ENCODE measurements at places on chromosomes 2 and 18.

- no peak for DNase-seq
Observed at GRCh38 chr2:154849482-154849881, 151.0 kb downstream of the KCNJ3 start.

- no peak for DNase-seq
Observed at GRCh38 chr2:123144082-123144481, 881.0 kb upstream of the CNTNAP5 start.

GRCh38 chr2:99403524-99403923 lies 66.3 kb downstream of the EIF5B start:
- no peak for DNase-seq

DNA sequence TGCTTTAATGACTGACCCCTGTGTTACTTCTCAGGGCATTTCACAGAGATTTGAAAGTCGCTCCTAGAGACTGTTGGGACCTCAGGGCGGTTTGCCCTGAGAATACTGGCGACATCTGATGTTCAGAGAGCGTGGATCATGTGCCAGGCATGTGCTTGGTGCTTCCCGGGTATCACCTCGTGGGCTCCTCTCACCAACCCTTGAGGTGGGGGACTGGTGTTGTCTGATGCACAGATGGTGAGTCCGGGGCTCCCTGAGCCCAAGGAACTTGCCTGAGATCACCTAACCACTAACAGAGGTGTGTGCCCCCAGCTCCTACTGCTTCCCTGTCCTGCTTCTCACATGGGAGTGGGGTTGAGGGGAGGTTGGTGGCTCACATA lies 16.2 kb downstream of the ATOH8 start:
- no peak for DNase-seq

- no peak for DNase-seq
Observed at GRCh38 chr2:25594991-25595390, 78.4 kb downstream of the DTNB start.

All from mesenteric fat pad (tissue), 1 donor.